ENCODE measurements at places on chromosomes 5 and 9.
A peak's percentile ranks its signal among the peaks of the same experiment; 100 is the strongest.

DNA sequence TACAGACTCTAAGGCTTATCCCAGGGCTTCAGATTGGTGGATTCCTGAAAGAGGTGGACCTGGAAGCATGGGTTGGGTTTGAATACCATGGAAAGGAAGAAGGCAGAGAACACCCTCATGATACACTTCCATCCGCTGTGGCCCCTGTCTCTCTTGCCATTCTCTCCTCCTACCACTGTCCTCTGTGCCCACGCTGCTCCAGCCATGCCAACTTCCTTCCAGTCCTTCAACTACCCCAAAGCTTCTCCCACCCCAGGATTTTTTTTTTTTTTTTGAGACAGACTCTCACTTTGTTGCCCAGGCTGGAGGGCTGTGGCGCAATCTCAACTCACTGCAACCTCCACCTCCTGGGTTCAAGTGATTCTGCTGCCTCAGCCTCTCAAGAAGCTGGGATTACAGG is 1.7 kb upstream of the SPARC start:
- H3K4me1 ChIP-seq, result peaks cover 9% of the 10 kb centered on the region
- H3K27ac ChIP-seq, result no peak overlapping the region
- no peak overlapping the region for H3K4me3 ChIP-seq
- DNase-seq, result no peak
- H3K36me3 ChIP-seq, result no peaks in the 10 kb centered on the region

GRCh38 chr5:14241141-14241540 is 98.0 kb downstream of the TRIO start:
- no peak for DNase-seq
- H3K27ac ChIP-seq, result no peak overlapping the region
- H3K27me3 ChIP-seq, result peaks cover 13% of the 10 kb centered on the region
- H3K36me3 ChIP-seq, result no peaks in the 10 kb centered on the region

GRCh38 chr9:111301195-111301594 is 28.8 kb downstream of the OR2K2 start:
- peaks cover 6% of the 10 kb centered on the region for H3K27me3 ChIP-seq
- no peak for DNase-seq
- H3K4me1 ChIP-seq, result no peaks in the 10 kb centered on the region
- H3K4me3 ChIP-seq, result no peak overlapping the region

GRCh38 chr5:77637170-77637997 is 1.1 kb downstream of the OTP start:
- H3K4me3 ChIP-seq, result peak overlapping the region; percentile 61
- H3K27ac ChIP-seq, result peak overlapping the region; percentile 80
- peaks cover 12% of the 10 kb centered on the region for H3K4me1 ChIP-seq
- no peak for DNase-seq

DNA sequence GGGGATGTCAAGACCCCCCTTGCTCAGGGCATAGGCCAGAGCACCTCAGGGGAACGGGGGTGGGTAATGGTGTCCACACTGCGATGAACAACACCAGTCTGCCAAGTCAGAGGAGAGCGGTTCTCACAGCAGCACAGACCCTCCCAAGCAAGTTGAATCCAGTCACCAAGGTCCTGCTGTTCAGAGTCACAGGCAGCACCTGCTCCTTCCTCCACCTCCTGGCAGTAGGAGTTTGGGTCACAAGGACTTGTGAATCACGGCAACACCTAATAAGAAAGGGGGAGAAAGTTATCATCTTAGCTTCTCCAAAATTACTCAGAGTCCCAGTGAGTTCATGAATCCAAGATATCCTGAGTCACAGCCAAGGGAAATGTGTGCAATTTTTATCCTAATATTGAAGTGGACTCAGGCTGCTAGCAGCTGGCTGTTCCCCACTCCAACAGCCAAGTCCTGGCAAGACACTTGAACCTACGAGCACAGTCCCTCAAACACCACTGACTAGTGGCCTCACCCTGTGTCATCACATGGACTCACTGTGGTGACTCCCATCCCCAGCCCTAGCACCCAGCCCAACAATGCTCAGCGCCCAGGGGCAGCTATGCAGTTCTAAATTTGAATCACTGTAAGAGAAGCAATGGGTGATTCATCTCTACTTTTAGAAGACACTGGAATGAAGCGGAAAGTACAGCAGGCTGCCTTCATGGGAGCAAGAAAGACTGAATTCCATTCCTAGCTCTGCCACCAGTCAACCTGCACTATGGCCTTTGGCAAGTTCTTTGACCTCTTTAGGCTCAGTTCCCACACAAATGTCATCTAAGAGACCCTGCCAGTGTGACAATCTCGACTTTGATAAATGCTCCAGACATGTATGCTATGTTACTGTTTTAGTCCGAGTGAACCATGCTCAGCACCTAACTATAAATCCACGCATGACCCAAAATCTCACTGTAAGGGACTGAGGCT is 113.7 kb downstream of the KLHL3 start:
- no peak overlapping the region for H3K27ac ChIP-seq
- DNase-seq, result no peak
- H3K36me3 ChIP-seq, result peaks cover 5% of the 10 kb centered on the region
- no peaks in the 10 kb centered on the region for H3K27me3 ChIP-seq
- H3K4me1 ChIP-seq, result no peaks in the 10 kb centered on the region

- DNase-seq, result no peak
- H3K4me1 ChIP-seq, result no peaks in the 10 kb centered on the region
- no peak overlapping the region for H3K27ac ChIP-seq
- H3K4me3 ChIP-seq, result no peak overlapping the region
- H3K27me3 ChIP-seq, result no peaks in the 10 kb centered on the region
These were observed 164.7 kb downstream of the CHSY3 start for GRCh38 chr5:130068988-130069387.

DNA sequence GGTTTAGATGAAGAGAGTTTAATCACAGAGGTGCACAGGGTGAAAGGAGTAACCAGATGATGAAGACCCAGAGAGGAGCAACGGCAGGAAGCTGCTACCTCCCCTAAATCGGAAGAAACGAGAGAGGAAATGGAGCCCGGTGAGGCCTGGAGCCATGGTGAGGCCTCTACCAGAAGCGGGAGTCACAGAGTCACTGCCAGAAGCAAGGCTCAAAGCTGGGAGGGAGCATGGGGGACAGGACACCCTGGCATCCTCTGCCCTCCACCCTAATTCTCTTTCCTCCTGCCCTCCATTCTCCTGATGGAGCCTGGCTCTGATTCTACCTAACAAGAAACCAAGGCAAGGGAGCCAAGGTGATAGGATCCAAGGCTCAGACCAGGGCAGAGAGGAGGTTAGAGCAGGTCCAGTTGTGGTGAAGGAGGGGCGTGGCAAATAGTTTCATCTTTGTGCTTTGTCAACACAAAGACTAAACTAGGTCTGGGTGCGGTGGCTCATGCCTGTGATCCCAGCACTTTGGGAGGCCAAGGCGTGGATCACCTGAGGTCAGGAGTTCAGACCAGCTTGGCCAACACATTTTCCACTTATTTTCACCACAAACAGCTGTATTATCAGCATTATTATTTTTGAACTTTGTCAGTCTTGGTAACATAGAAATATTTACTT is 134.4 kb upstream of the RAI14 start:
- no peaks in the 10 kb centered on the region for H3K4me1 ChIP-seq
- H3K4me3 ChIP-seq, result no peak overlapping the region
- no peak for DNase-seq
- H3K27me3 ChIP-seq, result peaks cover 9% of the 10 kb centered on the region

GRCh38 chr5:168887931-168888330 is 308.8 kb upstream of the PANK3 start:
- H3K36me3 ChIP-seq, result no peaks in the 10 kb centered on the region
- H3K27me3 ChIP-seq, result peaks cover 10% of the 10 kb centered on the region
- H3K4me1 ChIP-seq, result no peaks in the 10 kb centered on the region
- DNase-seq, result no peak
- no peak overlapping the region for H3K4me3 ChIP-seq

GRCh38 chr9:79663300-79663699 is 91.5 kb downstream of the TLE4 start:
- peaks cover 24% of the 10 kb centered on the region for H3K36me3 ChIP-seq
- H3K4me1 ChIP-seq, result peaks cover 20% of the 10 kb centered on the region
- H3K27ac ChIP-seq, result no peak overlapping the region
- H3K4me3 ChIP-seq, result no peak overlapping the region
- H3K27me3 ChIP-seq, result no peaks in the 10 kb centered on the region

GRCh38 chr9:88108779-88109178 is 29.5 kb downstream of the SPATA31C2 start:
- DNase-seq, result no peak
- no peaks in the 10 kb centered on the region for H3K4me1 ChIP-seq
